Stimulated activated CD8-positive, alpha-beta memory T cell treated with anti-CD3 and anti-CD28 coated beads, Interleukin-15, amount 100 ng/mL, for 1 hour (primary cell): ENCODE measurements at places on chromosomes 6 and 20.

- no peak for DNase-seq
These were observed 1066.8 kb upstream of the CITED2 start for GRCh38 chr6:140441256-140441655.

DNA sequence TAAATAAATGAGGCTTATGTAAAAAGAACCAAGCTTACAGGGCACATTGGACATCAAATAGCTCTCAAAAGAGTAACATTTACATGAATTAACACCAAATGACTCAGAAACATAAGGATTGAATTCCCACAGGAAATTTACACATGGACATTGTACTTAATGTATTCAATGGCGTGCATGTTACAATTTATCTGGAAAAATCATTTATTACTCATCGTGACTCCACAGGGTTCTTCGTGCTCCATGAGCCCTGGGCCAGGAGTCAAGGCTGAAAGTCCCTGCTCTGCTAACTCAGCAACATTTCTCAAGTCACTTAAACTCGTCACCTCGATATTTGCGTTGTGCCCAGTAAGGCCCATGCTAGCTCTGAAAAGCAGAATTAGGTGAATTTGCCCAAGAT lies 158.5 kb downstream of the PHACTR1 start:
- DNase-seq, result no peak

- no peak for DNase-seq
These were observed 80.0 kb upstream of the TAB2 start for GRCh38 chr6:149237464-149237863.

DNA sequence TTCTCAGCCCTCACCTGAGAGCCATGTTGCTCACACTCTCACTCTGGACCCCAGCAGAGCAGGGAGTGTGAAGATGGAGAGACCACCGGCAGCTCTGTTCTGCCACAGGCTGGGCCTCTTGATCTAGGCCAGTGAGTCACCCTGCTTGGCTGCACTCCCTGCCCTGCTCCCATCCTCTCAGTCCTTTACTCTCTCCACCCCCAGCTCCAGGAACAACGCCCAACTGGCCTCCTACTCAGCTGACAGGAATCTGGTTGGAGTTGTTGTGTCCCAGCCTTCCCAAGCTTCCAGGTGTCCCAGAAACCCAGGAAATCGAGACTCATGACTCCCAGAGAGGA lies at the start of gene PSORS1C1:
Gene PSORS1C1 (plus strand): TSS at position 260 of the 338 bp plus-strand sequence. CDS start 14,833 bp downstream, outside the sequence.
- no peak for DNase-seq

DNA sequence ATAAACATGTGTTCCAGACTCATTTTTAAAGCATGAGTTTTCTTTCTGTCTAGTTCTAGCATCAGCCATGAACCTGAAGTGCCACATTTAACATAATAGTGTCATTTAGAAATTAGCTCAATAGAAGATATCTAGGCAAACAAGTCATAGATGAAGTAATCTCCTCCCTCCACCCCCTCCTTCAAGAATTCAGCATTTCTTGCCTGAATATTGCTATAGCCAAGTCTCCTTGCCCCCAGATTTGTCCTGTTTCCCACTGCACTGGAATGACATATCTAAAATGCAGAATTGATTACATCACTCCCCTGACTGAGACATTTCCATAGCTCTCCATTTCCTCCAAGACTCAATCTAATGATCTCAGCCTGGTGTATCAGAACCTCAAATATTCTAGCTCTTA lies 134.9 kb upstream of the BACH2 start:
- DNase-seq, result no peak

- DNase-seq, result no peak
These were observed 10.6 kb downstream of the RPS10 start for GRCh38 chr6:34414999-34415858.

GRCh38 chr20:33251496-33251895 lies 15.7 kb downstream of the BPIFA1 start:
- DNase-seq, result no peak

DNA sequence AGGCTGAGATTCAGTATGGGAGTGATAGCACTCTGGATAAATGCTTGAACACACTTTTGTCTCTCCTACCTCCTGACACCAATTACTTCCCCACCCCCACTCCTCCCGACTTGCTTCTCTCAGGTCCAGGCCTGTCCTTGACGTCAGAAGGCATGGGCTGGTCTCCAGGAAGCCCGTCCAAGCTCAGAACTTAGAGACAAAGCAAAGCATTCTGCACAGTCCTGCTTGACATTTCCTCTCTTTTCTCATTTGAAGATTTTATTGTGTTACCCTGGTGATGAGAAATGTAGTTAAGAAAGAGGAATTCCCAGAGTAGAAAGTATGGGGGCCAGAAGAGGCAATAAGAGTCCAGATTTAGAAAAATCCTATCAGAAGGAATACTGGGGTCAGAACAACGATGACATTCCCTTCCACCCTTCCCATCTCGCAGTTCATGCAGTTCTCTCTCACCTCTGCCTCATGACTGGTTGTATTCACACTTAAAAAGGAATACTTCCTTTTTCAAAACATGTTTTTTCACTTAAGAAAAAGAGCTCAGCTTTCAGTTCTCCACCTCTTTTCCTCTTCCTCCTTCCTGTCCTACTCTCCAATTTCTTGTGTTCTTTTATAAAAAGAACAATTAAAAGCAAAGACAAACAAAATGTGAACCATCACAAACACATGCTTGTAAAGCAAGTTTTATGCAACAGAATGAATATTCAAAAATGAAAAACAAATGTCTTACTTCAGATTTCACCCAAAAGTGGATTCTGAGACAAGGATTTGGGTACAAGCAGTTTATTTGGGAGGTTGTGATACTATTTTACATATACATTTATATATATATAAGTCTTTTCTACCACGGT lies 18.5 kb upstream of the FAM184A start:
- DNase-seq, result no peak

DNA sequence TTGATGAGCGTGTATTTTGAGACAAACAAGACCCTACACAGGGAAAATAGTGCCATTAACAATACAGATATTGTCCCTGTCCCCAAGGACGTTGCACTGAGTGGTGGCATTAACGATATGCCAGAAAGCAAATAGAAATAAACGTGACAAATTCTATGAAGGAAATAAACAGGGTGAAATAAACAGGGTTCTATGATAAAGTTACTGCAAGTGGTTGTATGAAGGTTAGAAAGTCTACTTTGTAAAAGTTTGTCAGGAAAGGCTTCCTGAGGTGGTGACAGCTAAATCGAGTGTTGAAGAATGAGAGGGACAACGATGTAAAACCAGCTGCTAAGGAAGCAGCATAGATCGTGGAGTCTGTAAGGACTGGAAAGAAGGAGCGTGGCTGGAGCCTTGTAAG lies 380.2 kb downstream of the LAMA2 start:
- no peak for DNase-seq
